ENCODE measurements at places on chromosomes 5 and 9.

GRCh38 chr9:88544245-88544644 is 9.3 kb downstream of the NXNL2 start:
- no peak overlapping the region for H3K4me3 ChIP-seq
- no peaks in the 10 kb centered on the region for H3K27me3 ChIP-seq
- no peaks in the 10 kb centered on the region for H3K4me1 ChIP-seq
- no peaks in the 10 kb centered on the region for H3K36me3 ChIP-seq

DNA sequence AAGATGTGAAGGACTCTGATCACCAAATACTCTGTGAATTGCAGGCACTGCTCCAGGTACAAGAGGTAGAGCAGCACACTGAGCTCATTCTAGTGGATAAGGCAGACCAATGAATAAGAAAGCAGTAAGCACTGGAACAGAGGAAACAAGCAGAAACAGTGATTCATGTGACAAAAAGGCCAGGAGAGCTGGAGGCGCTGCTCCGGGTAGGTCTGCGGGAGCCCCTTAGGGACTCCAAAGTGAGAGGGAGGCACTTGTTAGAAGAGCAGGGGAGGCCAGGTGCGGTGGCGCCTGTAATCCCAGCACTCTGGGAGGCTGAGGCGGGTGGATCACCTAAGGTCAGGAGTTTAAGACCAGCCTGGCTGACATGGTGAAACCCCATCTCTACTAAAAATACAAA is 231.6 kb upstream of the NFIL3 start:
- no peaks in the 10 kb centered on the region for H3K36me3 ChIP-seq
- H3K27me3 ChIP-seq, result no peaks in the 10 kb centered on the region
- DNase-seq, result no peak

GRCh38 chr5:33531824-33532223 is 91.1 kb downstream of the TARS1 start:
- H3K4me1 ChIP-seq, result no peaks in the 10 kb centered on the region
- H3K4me3 ChIP-seq, result no peak overlapping the region
- H3K27ac ChIP-seq, result no peak overlapping the region
- no peaks in the 10 kb centered on the region for H3K36me3 ChIP-seq

GRCh38 chr5:137340881-137341280 is 158.2 kb downstream of the SPOCK1 start:
- DNase-seq, result no peak
- no peak overlapping the region for H3K4me3 ChIP-seq
- H3K27ac ChIP-seq, result no peak overlapping the region
- H3K4me1 ChIP-seq, result peaks cover 11% of the 10 kb centered on the region

GRCh38 chr5:56640763-56641406 is 174.5 kb upstream of the MAP3K1 start:
- no peaks in the 10 kb centered on the region for H3K27me3 ChIP-seq
- H3K27ac ChIP-seq, result no peak overlapping the region
- peaks cover 12% of the 10 kb centered on the region for H3K4me1 ChIP-seq
- DNase-seq, result no peak
- H3K4me3 ChIP-seq, result no peak overlapping the region

DNA sequence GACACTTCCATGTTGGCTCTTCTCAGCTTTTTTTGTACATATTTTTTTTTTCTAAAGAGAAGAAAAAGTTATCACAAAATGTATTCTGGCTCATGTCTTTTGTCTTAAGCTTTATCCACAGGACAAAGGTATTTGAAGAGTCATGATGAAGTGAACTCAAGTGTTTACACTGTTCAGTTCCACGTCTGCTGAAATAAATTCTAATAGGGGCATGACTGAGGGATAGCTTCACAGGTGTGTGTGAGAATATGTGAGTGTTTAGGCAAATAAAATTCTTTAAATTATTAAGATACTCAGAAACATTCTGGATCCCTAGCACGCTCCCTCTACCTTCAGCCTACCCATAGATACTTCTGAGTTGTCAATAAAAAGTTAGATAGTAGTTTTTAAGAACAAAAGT is 59.8 kb downstream of the BAAT start:
- H3K4me3 ChIP-seq, result no peak overlapping the region
- no peaks in the 10 kb centered on the region for H3K27me3 ChIP-seq
- no peak overlapping the region for H3K27ac ChIP-seq
- H3K36me3 ChIP-seq, result no peaks in the 10 kb centered on the region
- H3K4me1 ChIP-seq, result no peaks in the 10 kb centered on the region

Data from SK-N-SH (cell line).